ACHN (cell line): ENCODE measurements at places on chromosomes 1 and 21.

- DNase-seq, result no peak
Observed at GRCh38 chr1:177069490-177069889, 95.0 kb downstream of the ASTN1 start.

- DNase-seq, result no peak
Observed at GRCh38 chr1:40626383-40626770, 39.1 kb downstream of the RIMS3 start.

- DNase-seq, result no peak
Observed at GRCh38 chr1:237187842-237188241, 145.9 kb downstream of the RYR2 start.

DNA sequence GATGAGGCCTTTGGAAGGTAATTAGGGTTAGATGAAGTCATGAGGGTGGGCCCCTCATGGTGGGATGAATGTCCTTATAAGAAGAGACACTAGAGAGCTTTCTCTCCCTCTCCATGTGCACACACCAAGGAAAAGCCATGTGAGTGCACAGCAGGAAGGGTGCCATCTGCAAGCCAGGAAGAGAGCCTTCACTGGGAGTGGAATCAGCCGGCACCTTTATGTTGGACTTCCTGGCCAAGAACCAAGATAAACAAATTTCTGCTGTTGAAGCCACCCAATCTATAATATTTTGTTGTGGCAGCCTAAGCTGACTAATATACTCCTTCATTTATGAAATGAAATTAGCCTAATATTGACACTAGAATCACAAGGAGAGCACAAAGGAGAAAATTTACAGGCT, 38.2 kb upstream of the PKP1 start:
- DNase-seq, result no peak

DNA sequence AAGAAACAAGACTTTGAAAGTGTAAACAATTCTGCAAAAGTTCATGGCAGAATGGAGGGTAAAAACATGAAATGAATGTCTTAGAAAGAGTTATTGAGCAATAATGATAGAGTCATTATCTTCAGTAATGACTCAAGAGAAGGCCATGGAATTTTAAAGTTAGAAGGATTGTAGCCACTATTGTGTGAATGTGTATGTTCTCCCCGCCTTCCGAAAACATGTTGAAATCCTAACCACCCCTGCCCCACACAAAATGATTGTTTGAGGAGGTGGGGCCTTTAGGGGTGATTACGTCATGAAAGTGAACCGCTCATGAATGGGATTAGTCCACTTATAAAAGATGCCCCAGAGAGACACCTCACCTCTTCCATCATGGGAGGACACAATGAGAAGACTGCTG, 93.8 kb upstream of the CCDC190 start:
- DNase-seq, result no peak

GRCh38 chr1:219120624-219121544, 52.8 kb upstream of the LYPLAL1 start:
- DNase-seq, result no peak

GRCh38 chr21:40254540-40255465, 387.6 kb downstream of the PCP4 start:
- peak; percentile 35 for DNase-seq
